Muscle of back (tissue), 13 donors: ENCODE measurements at places on chromosomes 7 and 10. TPM values are rescaled to one million over a fixed set of nuclear protein-coding genes. Genes with fewer than 3 reads are reported as not detected.
A peak's percentile ranks its signal among the peaks of the same experiment; 100 is the strongest.

DNA sequence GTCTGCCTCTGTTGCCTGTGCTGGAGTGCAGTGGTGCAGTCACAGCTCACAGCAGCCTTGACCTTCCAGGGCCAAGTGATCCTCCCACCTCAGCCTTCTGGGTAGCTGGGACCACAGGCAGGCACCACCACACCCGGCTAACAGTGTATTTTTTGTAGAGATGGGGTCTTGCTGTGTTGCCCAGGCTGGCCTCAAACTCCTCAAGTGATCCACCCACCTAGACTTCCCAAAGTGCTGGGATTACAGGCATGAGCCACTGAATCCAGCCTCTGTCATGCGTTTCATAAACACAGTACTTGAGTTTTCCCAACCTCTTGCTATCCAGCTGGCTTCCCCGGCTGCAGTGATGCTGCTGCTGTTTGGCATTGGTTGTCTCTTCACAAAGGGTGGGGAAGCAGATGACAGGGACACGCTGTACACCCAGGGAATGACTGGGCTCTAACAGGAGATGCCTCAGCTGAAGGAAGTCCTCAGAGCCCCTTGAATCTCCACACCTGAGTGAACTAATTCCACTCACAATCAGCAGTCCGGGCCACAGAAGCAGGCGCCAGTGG is 191.5 kb downstream of the DIP2C start:
- DNase-seq: no peak

DNA sequence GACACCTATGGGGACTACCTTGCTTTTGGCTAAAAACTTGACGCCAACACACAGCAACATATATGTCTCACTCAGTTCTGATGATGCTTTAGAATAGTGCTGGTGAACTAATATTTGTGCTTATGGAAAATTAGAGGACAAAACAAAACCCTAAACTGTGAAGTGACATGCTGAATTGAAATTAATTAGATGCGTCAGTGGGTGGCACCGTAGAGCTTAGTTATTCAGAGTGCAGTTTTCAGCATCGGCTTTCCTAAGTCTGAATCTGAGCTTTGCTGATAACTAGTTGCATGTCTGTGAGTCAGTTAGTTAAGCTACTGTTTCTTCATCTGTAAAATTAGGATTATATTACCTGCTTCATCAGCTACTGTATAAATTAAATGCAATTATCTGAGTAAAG is 245.0 kb upstream of the SORCS1 start:
- DNase-seq: peak; percentile 28

DNA sequence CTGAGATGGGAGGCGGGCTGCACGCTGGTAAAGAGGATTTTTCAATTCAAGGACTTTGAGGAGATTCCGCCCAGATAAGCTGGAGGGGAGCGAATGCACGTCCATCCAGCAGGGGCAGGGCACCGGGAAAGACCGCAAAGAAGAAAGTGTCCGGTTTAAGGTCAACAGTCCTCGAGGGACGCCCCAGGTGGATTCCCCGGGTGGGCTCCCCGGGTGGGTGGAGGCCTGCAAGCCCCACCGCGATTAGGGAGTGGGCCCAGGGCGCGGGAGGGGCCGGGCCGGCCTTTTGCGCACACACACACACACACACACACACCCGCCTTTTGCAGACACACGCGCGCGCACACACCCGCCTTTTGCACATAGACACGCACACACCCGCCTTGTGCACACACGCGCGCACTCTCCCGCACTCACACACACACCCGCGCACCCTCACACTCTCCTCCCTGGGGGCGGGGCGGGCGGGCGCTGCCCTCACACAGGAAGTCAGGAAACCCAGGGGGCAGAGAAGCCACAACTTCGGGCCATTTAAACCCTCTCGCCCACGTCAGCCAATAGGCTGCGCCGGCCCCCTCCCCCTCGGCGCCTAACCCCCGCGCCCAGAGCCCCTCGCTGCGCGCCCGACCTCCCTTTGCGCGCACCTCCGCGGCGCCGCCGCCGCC is 615 bp downstream of the ARHGAP12 start:
- DNase-seq: peak; percentile 33

- DNase-seq: no peak
Observed at GRCh38 chr10:88802523-88803285, at the start of gene LIPM. LIPM (plus strand) TSS chr10:88802730; CDS start chr10:88802897, 167 bp downstream.

DNA sequence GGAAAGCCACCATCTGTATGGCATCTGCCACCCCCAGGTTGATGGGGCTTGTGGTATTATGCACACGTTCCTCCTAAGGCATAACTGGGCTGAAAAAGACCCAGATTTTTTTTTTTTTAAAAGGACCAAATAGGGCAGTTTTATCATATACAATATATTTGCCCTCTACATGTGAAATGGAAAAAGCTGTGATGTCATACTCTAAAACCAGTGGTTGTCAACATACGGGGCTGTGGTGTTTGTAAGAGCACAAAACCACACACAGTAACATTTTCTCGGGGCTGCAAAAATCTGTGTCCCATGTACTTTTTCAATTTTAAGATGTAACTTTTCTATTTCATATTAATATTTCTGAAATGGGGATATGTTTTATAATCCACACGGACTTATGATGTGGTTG is 34.9 kb downstream of the FAM171A1 start:
- peak; percentile 46 for DNase-seq

GRCh38 chr7:140671966-140672365 is 779 bp upstream of the ADCK2 start:
- no peak for DNase-seq

- DNase-seq: no peak
Observed at GRCh38 chr10:132471125-132471451, 66.5 kb upstream of the INPP5A start.

- DNase-seq: no peak
Observed at GRCh38 chr10:71414359-71414758, 17.6 kb downstream of the CDH23 start.

DNA sequence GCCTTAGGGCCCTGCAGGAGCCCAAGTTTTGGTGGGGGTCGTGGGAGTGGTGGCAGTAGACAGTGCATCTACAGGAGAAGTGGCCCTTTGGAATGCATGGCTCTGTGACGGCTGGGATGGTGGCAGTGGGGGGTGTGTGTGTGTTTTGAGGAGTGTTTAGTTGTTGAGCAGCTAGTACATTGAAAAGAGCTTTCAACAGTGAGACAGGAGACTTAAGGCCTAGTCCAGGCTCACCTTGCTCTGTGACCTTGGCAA is 27.1 kb downstream of the ZNF775 start:
- no peak for DNase-seq

DNA sequence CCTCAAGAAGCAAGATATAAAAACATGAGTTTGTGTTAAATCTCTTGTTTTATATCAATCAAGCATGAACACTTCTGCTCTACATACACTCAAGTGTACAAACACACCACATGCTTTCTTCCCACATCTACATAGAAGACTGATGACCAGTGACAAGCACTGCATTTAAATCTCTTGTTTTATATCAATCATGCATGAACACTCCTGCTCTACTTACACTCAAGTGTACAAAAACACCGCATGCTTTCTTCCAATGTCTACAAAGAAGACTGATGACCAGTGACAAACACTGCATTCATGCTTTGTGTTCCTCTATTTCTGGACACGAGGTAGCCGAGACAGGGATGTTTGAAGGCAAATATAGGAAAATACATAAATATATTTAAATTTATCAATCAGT is 642.0 kb upstream of the PFKP start:
- no peak for DNase-seq

CYP26A1 gene
- not detected for polyA plus RNA-seq

TAS2R41 gene
- not detected for polyA plus RNA-seq

CDC14C gene
- not detected for polyA plus RNA-seq

CALHM3 gene
- polyA plus RNA-seq: not detected

ENKUR gene
- polyA plus RNA-seq: 0.26 TPM

ASAH2 gene
- 3.1 TPM for polyA plus RNA-seq
